ENCODE measurements at places on chromosomes 1 and 21.

- DNase-seq, result no peak
These were observed 206.4 kb upstream of the FOXD3 start for GRCh38 chr1:63116016-63116415.

- no peak for DNase-seq
These were observed 33.2 kb upstream of the KANK4 start for GRCh38 chr1:62352387-62352786.

DNA sequence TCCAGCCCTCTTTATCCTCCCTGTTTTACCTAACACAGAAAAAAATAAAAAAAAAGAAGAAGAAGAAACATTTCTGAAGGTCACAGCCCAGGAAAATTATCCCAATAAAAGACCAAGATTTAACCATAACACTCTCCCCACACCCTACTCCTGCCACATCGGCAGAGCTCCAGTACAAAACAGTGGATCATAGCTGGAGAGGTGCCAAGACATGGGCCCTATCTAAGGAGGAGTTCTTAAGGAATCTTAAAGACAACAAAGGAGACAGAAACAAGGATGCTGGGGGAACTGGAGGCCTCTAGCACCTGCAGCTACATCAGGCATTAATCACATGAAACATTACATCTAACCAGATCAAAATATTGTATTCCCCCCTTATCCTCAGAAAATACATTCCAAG, 432.8 kb downstream of the MATN1 start:
- no peak for DNase-seq

- no peak for DNase-seq
These were observed 42.3 kb upstream of the PWP2 start for GRCh38 chr21:44064852-44065403.

GRCh38 chr1:76680651-76681050, 186.6 kb upstream of the ST6GALNAC5 start:
- no peak for DNase-seq

DNA sequence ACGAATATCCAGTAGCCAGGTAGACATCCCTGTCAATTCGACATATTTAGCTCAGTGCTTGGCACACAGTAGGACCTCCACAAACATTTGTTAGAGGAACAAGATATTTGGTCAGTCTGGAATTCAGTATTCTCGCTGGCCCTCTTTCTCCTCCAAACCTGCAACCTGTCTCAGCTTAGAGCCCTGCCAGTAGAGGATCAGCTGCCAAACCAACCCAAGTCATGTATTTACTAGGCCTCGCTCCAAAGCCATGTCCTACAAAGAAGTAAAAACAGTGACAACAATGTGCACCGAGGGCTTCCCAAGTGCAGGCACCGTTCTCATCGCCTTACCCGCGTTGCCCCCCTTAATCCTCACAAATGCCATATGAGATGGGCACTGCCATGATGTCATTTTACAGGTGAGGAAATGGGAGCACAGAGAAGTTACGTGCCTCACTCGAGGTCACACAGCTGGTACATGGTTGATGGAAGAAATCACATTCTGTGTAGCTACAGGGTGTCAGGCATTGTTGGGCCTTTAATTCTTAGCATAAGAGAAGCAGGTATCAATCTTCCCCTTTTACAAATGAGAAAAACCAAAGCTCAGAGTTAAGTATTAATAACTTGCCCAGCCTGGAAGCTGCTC, 26.0 kb upstream of the CDCA8 start:
- DNase-seq, result no peak

GRCh38 chr1:160451859-160452232, 51.5 kb downstream of the VANGL2 start:
- no peak for DNase-seq

DNA sequence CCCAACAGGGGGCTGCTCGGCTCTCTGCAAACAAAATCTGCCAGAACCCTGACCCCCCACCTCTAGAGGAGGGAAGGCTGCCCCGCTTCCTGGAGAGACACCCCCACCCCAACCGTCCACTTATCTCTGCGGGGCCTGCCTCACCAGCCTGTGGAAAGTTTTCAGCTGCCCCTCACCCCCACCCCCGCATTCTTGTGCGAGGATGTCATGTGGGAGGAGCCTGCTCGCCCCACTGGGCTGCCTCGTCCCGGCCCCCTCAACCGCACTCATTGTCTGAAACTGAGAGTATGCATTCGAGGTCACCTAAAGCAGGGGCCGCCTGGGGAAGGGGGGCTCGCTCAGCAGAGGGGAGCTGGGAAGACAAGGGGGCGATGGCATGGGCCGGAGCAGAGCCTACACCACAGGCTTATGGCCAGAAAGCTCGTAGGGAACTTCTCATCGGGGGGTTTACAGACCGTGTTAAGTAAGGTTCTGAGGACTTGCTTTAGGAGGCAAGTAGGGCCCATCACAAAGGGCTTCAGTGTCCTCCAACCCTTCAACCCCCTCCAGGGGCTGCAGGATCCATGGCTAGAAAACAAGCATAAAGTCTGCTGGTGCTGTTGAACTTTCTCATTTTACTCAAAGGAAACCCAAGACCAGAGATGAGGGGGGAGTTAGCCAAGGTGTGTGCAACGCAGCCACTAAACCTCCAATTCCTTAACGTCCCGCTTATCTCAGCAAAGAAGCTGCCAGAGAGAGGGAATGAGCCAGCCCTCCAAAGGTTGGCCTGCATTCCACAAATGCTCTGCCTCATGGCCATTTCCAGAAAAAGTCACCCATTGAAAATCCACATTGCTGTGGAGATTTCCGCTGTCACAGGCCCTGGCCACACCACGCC, 9.4 kb downstream of the EPHA2 start:
- peak; percentile 95 for DNase-seq

DNA sequence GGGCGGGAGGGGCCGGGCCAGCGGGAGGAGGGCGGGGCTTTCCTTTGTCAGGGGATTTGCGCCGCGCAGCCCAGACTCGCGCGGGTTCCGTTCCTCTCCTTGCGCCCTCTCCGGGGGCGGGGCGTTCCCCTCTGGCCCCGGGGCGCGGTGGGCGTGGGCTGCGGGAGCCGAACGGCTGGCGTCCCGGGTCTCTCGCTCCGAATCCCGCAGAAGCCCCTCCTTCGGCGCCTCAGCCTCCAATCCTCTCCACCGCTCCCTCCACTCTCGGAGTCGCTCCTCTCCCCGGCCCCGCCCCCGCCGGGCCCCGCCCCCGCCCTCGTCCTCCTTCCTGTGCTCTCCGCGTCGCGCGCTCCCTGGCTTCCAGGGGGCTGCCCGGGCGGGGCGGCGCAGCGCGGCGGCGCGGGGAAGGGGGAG, 82.8 kb upstream of the BMP8A start:
- DNase-seq, result peak; percentile 95

GRCh38 chr1:9244501-9245229, 10.1 kb downstream of the H6PD start:
- DNase-seq, result no peak

GRCh38 chr1:209758400-209758799, 2.5 kb downstream of the TRAF3IP3 start:
- DNase-seq, result no peak

GRCh38 chr1:205547936-205548827, 43.7 kb downstream of the CDK18 start:
- no peak for DNase-seq

- DNase-seq, result no peak
These were observed 35.1 kb downstream of the TMEM51 start for GRCh38 chr1:15188678-15189077.

- DNase-seq, result no peak
These were observed 11.1 kb downstream of the PTPRC start for GRCh38 chr1:198649968-198650338.

GRCh38 chr1:230979389-230979716, 459 bp downstream of the ARV1 start:
- DNase-seq, result no peak

GRCh38 chr1:113242481-113242880, 147.8 kb upstream of the MAGI3 start:
- no peak for DNase-seq

- DNase-seq, result no peak
These were observed 164.6 kb downstream of the PLPP3 start for GRCh38 chr1:56414728-56415224.

DNA sequence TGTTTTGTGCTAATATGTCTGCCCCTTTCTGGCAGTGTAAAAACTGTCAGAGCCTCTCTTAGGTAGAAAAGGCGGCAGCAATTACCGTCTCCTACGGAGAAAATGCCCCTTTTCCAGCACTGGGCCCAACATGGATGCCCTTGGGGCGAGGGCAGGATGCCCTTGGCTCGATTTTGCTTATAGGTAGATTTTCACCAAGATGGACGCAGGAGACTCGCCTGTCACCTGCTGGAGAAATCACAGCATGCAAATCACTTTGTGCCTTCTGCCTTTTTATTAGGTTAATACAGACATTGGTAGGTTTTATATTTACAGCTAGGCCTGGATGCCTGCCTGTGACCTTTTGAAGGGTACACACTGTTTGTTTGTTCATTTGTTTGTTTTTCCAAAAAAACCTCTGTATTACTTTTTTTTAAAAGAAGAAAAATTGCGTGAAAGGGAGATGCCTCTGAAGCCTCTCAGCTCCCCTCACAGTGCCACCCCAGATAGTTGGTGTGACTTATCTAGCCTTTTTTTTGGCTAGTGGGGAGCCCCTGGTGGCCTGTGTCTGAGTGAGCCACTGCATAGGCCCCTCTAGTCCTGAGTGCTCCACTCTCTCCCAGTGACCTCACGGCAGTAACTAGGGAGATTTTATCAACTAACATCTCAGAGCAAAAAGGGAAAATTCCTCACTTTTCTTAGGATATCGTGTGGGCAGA, 2.5 kb downstream of the ATP1B1 start:
- no peak for DNase-seq

DNA sequence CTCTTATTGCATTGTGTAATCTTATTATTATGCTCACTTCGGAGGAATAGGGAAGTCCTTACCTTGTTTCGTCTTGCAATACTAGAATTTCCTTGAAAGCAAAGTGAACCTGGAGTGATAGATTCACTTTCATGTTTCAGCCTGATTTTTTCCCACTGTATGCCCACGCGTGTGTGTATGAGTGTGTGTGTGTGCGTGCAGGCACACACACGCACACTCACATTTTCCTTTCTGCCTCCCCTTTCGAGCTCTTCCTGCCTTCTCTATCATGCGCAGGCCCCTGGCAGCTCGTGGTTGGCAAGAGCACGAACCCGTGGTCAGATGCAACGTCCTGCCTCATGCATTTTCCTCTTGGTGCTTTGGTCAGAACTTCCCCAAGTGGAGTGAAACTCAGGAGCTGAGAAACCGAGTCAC, at the start of gene GCSAML:
GCSAML (plus strand) TSS at position 366 of the 414 bp plus-strand sequence. CDS start 58 bp downstream, outside the sequence.
- DNase-seq, result no peak

GRCh38 chr1:2320760-2321667, 70.3 kb downstream of the MORN1 start:
- DNase-seq, result no peak

DNA sequence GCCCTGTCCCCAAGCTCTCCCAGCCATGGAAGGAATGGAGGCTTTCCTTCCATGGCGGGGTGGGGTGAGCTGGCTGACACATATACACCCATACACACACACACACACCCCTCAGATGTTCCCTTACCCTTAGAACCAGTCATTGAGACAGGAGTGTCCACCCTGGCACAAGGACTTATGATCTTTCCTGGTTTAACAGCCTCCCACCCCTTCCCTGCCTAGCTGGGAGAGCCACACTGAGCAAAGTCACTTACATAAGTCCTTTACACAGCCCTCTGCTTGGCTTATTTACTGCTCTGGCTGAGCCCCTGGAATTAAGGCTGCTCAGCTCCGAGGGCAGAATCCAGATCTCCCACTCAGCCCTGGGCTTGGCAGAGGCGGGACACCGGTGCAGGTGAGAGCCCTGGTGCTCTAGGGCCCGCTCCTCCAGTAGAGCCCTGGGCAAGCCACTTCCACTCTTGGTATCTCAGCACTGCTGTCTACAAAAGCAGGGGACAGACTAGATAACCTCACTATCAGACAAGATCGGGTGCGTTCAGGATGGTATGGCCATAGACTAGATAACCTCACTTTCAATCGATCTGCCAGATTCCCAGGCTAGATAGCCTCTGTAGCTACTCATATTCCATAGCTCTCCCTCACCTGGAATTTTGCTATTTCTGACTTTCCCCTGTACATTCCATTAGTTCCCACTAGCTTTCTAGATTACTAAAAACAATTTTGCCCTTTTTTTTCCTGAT, 16.7 kb downstream of the SLC6A9 start:
- DNase-seq, result no peak

DNA sequence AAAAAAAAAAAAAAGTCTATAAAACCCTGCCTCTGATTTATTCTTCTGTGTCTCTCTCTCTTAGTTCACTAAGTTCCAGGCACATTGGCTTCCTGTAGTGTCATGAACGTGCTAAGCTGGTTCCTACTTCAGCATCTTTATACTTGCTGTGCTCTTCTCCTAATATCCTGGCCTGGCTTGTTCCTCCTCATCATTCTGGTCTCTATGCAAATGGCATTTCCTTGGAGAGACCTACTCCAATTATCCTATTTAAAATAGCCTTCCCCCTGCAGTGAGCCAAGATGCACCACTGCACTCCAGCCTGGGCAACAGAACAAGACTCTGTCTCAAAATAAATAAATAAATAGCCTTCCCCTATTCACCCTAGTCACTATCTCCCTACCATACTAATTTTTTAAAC, 9.7 kb upstream of the CLCC1 start:
- no peak for DNase-seq

DNA sequence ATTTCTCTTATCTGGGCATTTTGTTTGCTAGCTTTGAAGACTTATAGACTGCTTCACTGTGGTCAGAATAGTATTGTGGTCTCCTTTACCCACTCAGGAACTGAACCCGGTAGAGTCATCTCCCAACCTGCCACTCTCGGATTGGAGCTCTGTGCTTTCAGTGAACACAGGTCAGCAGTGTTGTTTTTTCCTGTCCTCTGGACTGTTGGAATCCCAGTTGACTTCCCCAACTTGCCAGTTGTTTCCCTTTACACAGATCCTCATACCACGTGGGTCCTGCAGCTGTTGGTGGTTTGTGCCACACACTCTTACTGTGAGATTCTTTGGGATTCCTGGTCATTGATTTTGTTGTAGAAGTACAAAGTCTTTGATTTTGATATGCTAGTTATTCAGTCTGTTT, 214.1 kb downstream of the DYRK1A start:
- no peak for DNase-seq

All from renal pelvis (tissue), 12 donors.